ENCODE measurements at places on chromosomes 7 and 10. TPM values are rescaled to one million over a fixed set of nuclear protein-coding genes. Genes with fewer than 3 reads are reported as not detected.

The VIPR2 gene
- 0.07 TPM for total RNA-seq

The UPK3BL2 gene
- 3.5 TPM for total RNA-seq

The SRRM3 gene
- total RNA-seq: 0.26 TPM

The PDZD8 gene
- total RNA-seq: 23.7 TPM

The MRLN gene
- total RNA-seq: not detected

The GIMAP6 gene
- 0.46 TPM for total RNA-seq

The DLX5 gene
- total RNA-seq: 0.33 TPM

The HECTD2 gene
- total RNA-seq: 8.5 TPM

The ITIH5 gene
- total RNA-seq: 3.6 TPM

The OR13A1 gene
- not detected for total RNA-seq

The CFAP69 gene
- 10.6 TPM for total RNA-seq

The SPDYE2 gene
- total RNA-seq: not detected

The GTF2IRD1 gene
- total RNA-seq: 18.9 TPM

The SMIM30 gene
- total RNA-seq: 54.7 TPM

The NUTM2E gene
- not detected for total RNA-seq

The ATOH7 gene
- not detected for total RNA-seq

The CTAGE6 gene
- 1.1 TPM for total RNA-seq

The SLC26A3 gene
- total RNA-seq: not detected

The CFAP70 gene
- total RNA-seq: 1.2 TPM

The CNPY1 gene
- total RNA-seq: not detected

The ENTPD7 gene
- 25.9 TPM for total RNA-seq

The SFRP4 gene
- total RNA-seq: 95.2 TPM

The DNAH11 gene
- 0.92 TPM for total RNA-seq

The PAPOLB gene
- total RNA-seq: 0.07 TPM

The HMX2 gene
- not detected for total RNA-seq

The CALHM3 gene
- not detected for total RNA-seq

The ITGB1 gene
- 3,593 TPM for total RNA-seq

The MICU1 gene
- total RNA-seq: 54.5 TPM

The FXYD4 gene
- total RNA-seq: not detected

The KCP gene
- total RNA-seq: 0.69 TPM

The KRIT1 gene
- 55.0 TPM for total RNA-seq

The OR2A7 gene
- 0.07 TPM for total RNA-seq

The GBX1 gene
- not detected for total RNA-seq

The GPR26 gene
- not detected for total RNA-seq

The CALHM1 gene
- not detected for total RNA-seq

The FAM241B gene
- 0.39 TPM for total RNA-seq

The EIF5AL1 gene
- 0.13 TPM for total RNA-seq

The PRSS1 gene
- total RNA-seq: not detected

The PDE1C gene
- 89.5 TPM for total RNA-seq

The LIPK gene
- total RNA-seq: not detected

The LIPF gene
- total RNA-seq: not detected

The NEURL1 gene
- total RNA-seq: under 0.01 TPM

The AZGP1 gene
- not detected for total RNA-seq

The SNCG gene
- 13.0 TPM for total RNA-seq

The RPEL1 gene
- total RNA-seq: not detected

The C7orf33 gene
- not detected for total RNA-seq

The INA gene
- 1.3 TPM for total RNA-seq

The SLC18A2 gene
- under 0.01 TPM for total RNA-seq

The RHOBTB1 gene
- 15.8 TPM for total RNA-seq

The GARIN1A gene
- 1.3 TPM for total RNA-seq

The PITX3 gene
- 0.13 TPM for total RNA-seq

The PIP gene
- not detected for total RNA-seq

The TRIL gene
- total RNA-seq: 1.8 TPM

The PRKG1 gene
- 27.2 TPM for total RNA-seq

The VGF gene
- total RNA-seq: 0.26 TPM

The GIMAP7 gene
- not detected for total RNA-seq

The ZKSCAN1 gene
- total RNA-seq: 50.1 TPM

The STEAP4 gene
- total RNA-seq: 5.9 TPM
